ENCODE measurements at places on chromosomes 7 and 10. TPM values are rescaled to one million over a fixed set of nuclear protein-coding genes. Genes with fewer than 3 reads are reported as not detected.

- DNase-seq = no peak
Observed at GRCh38 chr10:13347043-13347499, 1.0 kb downstream of the SEPHS1 start.

ERV3-1 gene
- total RNA-seq = 14.6 TPM

DNA sequence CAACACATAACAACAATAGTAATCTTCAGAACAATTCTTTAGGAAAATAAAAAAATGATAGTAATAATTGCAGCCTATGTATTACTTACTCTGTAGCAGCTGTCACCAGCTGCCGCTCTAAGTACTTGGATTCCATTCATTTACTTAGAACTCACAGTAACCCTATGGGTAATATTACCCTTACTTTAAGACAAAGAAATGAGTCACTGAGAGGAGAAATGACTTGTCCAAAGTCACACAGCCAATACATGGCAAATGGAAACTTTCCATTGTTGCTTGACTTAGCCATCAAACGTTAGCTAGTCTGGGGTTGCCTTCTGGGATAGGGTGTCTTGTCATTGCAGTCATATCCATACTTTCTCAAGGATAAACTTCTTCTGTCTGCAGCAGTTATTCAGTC is 3.6 kb downstream of the CCNY start:
- DNase-seq = peak; percentile 65

PAX4 gene
- total RNA-seq = not detected

SDK1 gene
- not detected for total RNA-seq

BEND7 gene
- total RNA-seq = 0.13 TPM

DNA sequence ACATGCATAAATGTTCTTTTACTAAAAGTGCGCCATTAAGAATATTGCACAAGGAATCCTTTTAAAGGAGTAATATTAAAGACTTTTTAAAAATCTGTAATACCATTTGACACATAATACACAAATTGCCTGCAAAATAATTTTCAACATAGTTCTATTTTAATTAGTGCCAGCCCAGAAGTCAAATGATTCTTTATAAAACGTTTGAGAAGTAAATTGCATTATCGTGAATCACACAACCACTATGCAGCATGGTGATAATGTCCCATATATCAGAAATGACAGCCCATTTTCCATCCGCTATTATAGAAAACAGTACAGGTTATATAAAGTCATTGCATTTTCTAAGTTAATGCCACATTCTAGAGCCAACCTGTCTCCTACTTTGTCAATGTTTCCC is 324.0 kb downstream of the IPMK start:
- no peak for DNase-seq

LIPF gene
- total RNA-seq = not detected

EGR2 gene
- total RNA-seq = 28.2 TPM

GRCh38 chr10:72083790-72084459 is 4.4 kb downstream of the SPOCK2 start:
- no peak for DNase-seq

AMZ1 gene
- total RNA-seq = 1.4 TPM

Measured in GM12878 (cell line).